Stimulated activated CD8-positive, alpha-beta memory T cell treated with anti-CD3 and anti-CD28 coated beads, Interleukin-4, amount 100 ng/mL, for 1 hour (primary cell): ENCODE measurements at places on chromosomes 4 and X.

DNA sequence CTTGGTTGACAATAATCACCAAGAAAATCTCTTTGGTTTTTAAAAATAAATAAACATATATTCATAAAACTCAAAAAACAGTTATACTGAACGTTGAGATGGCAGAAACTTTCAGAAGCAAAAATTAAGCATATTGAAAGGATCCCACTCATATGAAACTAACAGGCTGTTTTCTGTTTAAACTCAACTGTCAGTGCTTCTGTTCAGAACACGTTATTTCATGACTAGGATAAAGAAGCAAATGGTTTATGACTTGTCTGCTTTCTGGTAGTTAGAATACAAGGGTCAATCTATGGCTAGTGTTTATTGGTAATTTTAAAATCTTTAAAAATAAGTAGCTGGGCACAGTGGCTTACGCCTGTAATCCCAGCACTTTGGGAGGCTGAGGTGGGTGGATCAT lies 4.1 kb downstream of the GPR82 start:
- no peak for DNase-seq

- no peak for DNase-seq
Measured at GRCh38 chr4:88792821-88793220, 95.2 kb upstream of the NAP1L5 start.

DNA sequence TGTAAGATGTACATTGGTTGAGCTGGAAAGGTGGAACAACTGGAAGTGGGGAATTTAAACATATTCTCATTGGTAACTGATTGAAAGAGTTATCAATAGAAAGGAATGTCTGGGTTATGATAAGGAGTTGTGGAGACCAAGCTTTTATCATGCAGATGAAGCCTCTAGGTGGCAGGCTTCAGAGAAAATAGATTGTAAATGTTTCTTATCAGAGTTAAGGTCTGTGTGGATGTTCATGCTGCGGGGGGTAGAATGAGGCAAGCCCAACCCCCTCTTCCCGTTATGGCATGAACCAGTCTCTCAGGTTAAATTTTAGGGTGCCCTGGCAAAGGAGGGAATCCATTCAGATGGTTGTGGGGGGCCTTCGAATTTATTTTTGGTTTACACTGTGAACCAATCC lies 16.0 kb downstream of the ARSD start:
- DNase-seq: no peak

DNA sequence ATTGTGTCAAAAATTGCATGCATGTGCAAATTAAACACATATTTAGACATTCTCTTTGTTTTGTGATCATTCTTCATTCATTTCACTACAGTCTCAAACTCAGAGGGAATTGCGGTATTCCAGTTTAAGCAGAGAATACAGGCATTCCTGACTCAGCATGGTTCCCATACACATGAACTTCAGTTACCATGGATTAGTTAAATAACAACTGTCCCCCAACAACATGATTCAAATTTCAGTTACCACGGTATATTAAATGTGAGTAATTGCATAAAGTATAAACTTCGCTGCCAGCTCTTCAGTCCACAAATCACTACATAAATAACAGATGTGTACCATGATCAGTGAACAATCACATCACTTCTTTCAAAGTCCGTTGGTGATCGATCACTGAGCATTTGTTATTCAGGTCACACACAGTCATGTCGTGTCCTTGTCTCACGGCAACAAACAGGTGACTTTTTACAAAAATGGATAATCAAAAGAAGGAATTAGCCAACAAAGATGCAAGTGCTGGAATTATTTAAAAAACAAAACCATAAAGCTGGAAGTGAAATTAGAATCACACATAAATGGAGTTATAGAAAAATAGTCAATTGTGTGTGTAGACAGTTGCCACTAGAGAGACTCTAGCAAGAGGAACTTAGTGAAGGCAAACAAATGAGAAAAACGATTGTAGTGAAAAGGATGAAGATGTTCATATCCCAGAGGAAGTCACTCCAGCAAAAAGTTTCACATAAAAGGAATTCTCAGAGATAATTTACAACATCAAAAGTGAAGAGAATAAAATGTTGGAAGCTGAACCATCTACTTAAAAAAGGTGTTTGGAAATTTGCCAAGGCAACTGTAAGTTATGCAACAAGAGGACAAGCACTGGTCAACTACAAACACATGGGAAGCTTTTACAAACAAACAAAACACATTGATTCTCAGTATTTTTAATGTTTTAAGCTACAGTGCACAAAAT lies 138.6 kb upstream of the SMARCAD1 start:
- no peak for DNase-seq

GRCh38 chrX:132369617-132370326 lies 119.1 kb downstream of the MBNL3 start:
- no peak for DNase-seq

DNA sequence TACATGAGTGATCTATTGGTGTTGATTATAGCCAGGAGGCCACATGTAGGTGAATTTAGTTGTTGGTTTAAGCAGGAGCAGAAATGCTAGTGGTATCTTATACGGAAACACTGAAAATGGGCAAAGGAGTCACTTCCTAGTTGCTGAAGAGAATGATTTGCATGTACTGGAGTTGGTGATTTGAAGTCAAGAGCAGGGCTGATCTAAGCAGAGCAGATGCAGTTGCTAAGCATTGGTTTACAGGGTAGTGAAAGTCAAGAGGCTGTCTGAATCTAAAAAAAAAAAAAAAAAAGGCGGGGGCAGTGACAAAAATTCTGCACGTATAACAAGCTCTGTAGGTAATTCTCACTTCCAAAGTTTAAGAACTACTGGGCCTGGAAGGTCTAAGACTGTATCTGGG lies 90.4 kb upstream of the HPRT1 start:
- DNase-seq: no peak

GRCh38 chr4:158857951-158858350 lies 89.1 kb downstream of the FNIP2 start:
- no peak for DNase-seq

DNA sequence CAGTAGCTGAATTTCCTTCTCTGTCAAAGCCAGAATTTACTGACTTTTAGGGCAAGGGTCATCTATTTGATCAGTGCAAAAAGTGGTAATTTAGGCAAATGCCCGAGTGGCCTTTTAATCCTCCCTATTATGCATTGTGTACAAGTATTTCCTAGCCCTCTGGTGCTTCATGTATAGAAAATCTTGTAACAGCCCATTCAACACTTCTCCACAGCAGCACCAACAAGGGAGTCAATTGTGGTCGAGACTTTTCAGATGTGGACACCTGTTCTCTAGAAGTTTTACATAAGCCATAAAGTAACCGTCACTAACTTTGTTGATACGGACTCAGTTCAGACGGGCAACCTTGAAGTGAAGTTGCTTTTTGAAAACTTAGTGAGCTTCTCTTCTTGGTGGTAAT lies 50.9 kb upstream of the FHDC1 start:
- DNase-seq: no peak

DNA sequence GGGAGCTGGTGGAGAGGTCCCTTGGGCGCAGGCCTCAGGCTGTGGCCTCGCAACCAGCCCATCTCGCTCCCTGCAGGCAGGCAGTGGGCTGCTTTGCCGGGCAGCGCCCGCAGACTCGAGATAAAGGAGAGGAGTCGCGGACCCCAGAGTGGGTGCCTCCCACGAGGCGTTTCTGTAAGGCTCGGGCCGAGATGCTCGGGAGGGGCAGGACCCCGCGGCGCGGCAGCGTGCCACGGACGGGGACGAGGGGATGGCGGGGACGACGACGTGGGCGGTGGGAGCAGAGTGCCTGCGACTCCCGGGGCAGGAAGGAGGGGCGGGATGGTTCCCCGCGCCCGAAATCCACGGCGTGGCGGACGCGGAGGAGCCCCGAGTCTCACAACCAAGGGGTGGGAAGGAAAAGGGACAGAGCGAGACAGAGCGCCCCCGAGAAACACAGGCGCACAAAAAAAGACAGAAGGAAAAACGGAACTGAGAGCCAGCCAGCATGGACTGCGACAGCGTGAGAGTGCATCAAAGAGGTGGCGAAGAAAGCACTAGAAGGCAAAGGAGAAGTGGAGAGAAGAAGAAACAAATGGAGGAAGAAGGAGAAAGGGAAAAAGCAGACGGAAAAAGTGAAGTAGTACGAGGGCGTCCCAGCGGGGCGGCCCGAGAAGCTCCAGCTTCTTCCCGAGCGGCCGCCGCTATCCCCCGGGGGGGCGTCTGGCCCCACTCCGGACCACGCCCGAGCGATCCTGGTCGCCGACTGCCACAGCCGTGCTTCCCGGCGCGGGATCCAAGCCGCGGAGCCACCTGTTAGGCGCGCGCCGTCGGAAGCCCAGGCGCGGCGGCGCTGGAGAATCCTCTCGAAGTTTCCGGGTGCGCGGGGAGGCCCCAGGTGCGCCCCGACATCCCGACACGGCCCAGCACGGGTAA lies 1.5 kb downstream of the BEND4 start:
- DNase-seq: no peak

- no peak for DNase-seq
Measured at GRCh38 chrX:51891821-51892551, 1.4 kb upstream of the MAGED1 start.

DNA sequence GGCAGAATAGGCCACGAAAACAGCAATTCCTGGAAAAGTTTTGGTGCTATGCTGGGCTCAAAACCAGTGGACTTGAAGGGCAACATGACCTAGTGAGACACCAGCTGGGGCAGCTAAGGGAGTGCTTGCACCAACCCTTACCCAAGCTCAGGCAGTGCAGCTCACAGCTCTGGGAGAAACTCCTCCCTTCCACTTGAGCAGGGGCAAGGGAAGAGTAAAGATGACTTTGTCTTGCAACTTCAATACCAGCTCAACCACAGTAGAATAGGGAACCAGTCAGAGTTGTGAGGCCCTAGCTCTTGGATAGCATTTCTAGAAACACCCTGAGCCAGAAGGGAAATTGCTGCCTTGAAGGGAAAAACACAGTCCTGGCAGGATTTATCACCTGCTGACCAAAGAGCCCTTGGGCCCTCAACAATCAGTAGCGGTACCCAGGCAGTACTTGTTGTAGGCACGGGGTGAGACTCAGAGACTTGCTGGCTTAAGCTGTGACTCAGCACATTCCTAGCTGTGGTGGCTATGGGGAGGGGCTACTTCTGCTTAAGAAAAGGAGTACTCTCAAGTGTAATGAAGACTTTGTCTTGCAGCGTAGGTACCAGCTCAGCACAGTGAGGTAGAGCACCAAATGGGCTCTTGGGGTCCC lies 19.7 kb upstream of the ABCG2 start:
- DNase-seq: no peak

DNA sequence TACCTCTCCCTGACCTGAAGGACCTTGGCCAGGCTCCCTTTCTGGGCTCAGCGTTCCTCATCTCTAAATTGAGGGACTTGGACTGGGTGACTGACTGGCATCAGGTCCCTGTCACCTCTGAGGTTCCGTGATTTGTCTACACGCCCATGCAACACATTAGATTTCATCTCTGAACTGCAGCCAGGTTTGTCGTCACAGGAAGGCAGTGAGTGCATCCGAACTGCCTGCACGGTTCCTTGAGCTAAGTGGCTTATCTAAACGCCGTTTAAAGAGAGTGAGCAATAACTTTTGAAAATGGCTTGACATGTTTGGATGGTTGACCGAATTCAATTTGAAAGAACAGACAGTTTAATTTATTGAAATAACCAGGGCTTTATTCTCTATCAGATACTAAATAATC lies 70.1 kb downstream of the PCYT1B start:
- DNase-seq: no peak

- DNase-seq: no peak
Measured at GRCh38 chr4:101795704-101796103, 5.2 kb downstream of the BANK1 start.

- DNase-seq: no peak
Measured at GRCh38 chrX:27728291-27728690, 79.5 kb upstream of the MAGEB10 start.

DNA sequence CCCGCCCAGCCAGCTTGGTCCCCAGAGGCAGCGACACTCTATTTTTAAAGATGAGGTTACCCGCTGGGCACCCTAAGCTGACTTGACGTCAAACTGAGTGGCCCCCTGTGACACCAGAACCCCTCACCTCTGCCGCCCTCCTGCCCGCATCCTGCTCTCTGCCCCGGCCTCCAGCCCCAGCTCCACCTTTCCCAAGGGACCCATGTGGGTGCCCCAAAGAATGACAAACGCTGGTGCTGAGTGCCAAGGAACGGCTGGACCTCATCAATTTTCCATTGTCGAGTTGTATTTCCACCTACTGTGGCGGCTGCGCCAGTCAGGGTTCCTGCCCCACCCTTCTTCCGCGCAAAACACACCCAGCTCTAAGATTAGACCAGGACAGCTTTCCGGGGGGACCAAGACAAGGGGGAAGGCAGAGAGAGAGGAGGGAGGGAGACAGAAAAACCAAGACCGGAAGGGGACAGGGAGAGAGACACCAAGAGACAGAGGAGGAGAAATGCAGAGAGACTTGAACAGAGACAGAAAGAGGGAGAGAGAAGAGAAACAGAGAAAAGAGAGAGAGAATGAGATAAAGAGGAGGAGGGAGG lies 2.0 kb downstream of the PRKX start:
- no peak for DNase-seq

- no peak for DNase-seq
Measured at GRCh38 chr4:181647396-181648147, 595.6 kb upstream of the TENM3 start.

GRCh38 chrX:67094061-67094460 lies 449.8 kb upstream of the AR start:
- DNase-seq: no peak

DNA sequence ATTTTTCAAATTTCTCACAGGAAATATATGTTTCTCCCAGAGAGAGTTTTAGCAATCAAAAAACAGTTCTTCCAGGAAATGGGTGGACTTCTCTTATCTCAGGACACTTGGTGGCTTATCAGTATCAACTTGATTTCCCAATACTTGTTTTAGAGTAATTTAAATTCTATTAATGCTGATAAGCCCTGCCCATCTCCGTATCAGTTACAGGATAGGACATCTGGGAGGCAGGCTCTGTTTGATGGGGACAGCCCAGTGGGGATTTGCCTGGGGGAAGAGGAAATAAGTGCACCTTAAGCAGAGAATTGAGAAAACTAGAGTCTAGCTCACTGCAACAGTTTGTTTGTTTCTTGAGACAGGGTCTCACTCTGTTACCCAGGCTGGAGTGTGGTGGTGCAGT lies 43.2 kb upstream of the PDGFRA start:
- no peak for DNase-seq

DNA sequence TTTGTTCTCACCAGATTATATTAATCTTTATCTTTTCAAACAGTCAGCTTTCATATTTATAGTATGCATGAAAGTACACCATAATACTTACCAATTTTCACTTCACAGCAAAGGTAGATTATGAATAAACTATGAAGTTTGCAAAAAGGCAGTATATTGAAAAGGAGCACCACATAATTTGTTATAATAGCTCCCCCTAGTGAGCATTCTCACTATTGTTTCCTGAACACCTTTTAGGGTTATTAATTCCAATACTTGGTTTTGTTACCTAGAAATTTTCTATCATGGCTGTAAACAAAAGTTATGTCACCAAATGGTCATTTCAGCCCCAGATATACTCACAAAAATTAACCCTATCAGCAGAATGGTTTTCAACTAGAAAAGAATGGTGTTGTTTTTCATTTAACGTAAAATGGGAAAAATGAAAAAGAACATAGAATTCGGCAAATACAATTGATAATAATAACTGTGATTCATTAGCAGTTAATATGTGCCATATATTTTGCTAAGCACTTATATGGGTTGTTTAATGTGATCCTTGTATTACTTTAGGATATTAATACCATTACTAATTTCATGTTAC lies 30.2 kb upstream of the NKX6-1 start:
- no peak for DNase-seq
